ENCODE measurements at places on chromosomes 16 and 17. TPM values are rescaled to one million over a fixed set of nuclear protein-coding genes. Genes with fewer than 3 reads are reported as not detected.
A peak's percentile ranks its signal among the peaks of the same experiment; 100 is the strongest.

DNA sequence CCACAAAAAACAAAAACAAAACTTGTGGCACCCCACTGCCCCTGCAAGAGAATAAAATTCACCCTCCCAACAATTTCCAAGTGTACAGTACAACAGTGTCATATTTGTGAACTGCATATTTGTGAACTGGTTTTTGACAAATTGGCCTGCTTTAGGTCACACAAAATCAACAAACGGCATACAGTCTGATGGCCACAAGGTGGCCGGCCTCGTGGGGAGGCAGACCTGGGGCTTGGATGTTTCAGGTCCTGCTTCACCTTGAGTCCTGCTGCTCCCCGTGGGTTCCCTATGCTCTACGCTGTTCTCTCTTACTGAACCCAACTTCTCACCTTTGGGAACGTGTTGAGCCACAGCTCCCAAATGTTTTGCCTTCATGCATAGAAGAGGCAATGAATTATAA is 102.2 kb downstream of the CDK5R1 start:
- DNase-seq = no peak

Gene GINS2
- 4.2 TPM for total RNA-seq

Gene ZNF689
- total RNA-seq = 6.4 TPM

- DNase-seq = no peak
Measured at GRCh38 chr17:34255381-34255732, 272 bp downstream of the CCL2 start.

- no peak for DNase-seq
Measured at GRCh38 chr16:47728205-47728604, 267.1 kb downstream of the PHKB start.

Gene MYLK3
- total RNA-seq = 275 TPM

DNA sequence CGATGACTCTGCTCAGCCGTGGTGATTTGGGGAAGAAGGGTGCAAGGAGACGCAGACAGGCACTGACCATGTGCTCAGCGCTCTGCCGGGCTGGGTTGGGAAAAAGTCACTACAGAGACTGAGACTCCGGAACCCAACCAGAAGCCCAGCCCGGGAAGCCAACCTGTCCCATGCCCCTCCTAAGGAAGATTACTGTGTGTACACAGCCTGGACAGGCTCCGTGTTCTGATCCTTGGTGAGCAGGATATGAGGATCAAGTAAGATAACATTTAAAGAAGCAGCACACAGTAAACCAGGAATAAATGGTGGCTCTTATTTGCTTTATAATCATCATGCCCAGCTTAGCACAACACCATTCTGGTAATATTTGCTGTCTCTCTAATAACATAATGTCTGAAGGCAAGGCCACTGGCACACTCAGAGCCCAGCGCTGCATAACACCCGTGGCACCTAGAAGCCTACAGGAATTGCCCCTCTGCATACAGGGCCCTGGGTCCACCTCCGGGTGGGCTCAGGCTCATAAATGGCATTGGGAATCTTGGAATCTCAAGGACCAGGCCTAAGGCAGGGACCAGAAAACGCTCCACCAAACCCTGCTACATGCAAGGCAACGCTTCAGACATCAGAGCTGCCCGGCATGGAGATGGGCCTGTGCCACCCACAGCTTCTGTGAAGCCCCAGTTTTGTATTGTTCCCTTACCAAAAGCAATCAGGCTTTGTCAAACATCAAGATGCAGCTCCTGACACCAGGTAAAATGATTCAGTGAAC is 113.5 kb downstream of the DYNLRB2 start:
- no peak for DNase-seq

DNA sequence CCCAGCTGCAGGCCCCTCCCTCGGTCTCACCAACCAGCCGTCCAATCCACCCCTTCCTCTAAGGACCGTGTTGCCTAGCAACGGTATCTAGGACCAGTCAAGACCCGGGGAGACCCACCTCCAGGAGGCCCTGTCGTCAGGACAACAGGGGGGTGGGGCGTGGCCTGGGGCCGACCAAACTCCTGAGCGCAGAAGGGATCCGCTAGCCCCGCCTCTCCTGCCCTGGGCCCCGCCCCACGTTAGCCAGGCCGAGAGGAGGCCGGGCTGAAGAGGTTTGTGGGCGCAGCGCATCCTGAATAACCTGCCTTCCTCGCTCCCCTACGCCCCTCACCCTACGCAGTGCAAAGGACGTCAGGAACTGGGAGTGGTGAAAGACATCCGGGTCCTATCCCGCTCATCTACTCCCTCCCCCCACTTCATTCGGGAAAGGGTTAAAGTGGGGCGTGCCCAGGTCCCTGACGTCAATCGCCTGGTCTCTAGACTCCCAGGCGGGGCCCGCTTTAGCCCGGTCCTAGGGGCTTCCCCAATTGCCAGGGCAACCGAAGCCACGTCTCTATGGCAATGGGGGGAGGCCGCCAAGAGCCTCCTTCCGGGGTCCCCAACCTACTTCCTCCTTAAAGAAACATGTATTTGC is 14.7 kb downstream of the DLG4 start:
- peak; percentile 88 for DNase-seq
